ENCODE measurements at places on chromosomes 13 and 19.

GRCh38 chr13:60662595-60662994, 265.6 kb downstream of the TDRD3 start:
- no peak for DNase-seq

GRCh38 chr13:58528351-58528750, 896.8 kb downstream of the PCDH17 start:
- DNase-seq = no peak

DNA sequence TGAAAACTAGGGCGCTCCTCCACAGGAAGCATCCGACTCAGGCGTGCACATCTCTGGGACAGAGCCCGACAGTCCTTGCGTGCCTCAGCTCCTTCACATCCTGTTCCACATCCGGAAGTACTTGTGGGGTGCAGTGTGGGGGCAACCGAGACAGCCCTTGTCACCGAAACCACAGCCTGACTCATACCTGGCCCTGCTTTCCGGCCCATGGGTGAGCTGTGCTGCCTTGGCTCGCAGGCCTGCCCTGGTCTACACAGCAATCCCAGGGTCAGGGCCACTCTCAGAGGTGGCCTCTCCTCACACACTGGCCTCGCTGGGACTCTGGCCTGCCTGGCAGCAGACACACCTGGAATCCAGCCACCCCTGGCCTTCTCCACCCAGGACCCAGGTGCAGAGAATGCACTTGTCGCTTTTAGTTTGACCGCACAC, 100.4 kb downstream of the STK24 start:
- DNase-seq = peak; percentile 72

- DNase-seq = no peak
Observed at GRCh38 chr13:42883142-42883541, 101.8 kb downstream of the FAM216B start.

DNA sequence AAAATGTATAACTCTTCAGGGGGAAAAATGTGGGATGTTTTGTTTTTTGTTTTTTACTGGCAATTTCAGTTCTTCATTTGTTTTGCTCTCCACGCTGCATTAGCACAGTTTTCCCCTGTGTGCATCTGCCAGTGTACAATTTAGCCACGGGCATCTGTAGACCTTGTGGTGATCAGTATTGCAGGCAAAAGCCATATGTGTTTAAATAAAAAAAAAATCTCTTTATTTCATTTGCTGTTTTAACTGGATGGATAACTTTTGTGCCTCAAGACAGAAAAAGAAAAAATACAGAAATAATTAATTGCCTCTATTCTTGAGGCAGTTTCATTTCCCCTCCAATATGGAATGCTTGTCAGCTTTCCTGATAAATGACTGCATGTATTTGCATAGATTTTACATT, 7.9 kb upstream of the MAB21L1 start:
- no peak for DNase-seq
